ENCODE measurements at places on chromosomes 7 and 10.

- no peak for DNase-seq
Measured at GRCh38 chr7:13016036-13016581, 328.7 kb downstream of the ARL4A start.

DNA sequence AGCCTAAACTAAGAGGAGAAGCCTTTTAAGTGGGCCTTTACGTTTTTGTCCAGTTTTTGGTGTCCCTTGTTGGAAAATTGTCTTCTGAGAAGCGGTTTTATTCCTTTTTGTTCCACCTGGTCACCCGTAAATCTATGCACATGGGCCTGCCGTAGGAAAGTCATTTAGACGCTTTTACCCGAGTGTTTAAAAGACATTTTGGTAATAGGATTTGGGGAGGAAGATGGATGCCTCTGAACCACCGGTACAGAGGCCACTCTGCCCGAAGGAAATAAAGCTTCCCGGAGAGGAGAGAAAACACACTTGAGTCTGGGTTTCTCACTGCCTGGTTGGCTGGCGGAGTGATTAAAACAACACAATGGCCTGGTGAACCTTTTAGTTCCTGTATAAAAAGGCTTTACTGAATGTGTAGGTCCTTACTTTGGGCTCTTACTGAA is 760 bp downstream of the THNSL1 start:
- DNase-seq, result peak; percentile 53

GRCh38 chr10:96690755-96691730 is 29.3 kb downstream of the PIK3AP1 start:
- no peak for DNase-seq

DNA sequence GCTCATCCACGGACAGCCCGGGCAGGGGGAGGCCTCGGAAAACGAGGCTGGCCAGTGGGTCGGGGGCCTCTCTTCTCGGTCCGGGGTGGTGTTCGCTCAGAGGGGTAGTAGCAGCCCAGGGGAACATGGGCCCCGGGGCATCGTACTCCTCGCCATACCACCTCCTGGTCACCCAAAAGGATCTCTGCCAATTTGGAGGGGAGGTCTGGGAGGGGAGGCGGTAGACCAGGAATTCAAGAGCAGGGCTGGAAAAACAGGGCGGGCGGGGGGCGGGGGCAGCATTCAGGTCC is 67.4 kb downstream of the SLC29A4 start:
- DNase-seq, result no peak

- DNase-seq, result no peak
Measured at GRCh38 chr7:108178398-108178797, 48.2 kb upstream of the LAMB4 start.

- DNase-seq, result no peak
Measured at GRCh38 chr7:105838627-105839231, 37.7 kb downstream of the ATXN7L1 start.

DNA sequence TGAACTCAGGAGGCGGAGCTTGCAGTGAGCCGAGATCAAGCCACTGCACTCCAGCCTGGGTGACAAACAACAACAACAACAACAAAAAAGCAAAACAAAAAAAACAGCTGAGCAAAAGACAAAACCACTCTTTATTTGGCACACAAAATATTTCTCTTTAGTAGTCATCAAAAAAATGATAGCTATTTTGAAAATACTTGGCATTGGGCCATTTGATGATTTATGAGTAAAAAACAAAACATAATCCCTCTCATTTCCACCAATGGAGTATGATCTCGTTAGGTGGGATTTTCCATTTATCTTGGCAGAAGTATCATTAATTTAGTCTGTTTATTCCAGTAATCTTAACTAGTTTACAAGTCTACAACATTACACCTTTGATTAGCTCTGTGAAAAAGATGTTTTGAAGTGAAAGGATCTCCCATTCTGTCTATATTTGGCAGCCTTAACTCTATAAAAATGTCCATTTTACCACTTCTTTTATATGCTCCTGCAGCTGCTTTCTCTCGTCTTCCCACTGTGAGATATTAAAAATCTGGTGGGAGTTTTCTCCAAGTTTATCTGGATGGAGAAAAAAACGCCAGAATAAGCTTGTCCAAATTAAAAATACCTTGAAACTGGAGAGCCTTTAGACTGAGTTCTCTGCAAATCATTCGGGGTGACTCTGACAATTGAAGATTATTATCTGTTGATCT is 58.8 kb upstream of the AGMO start:
- no peak for DNase-seq

- peak; percentile 0 for DNase-seq
Measured at GRCh38 chr7:81075150-81075549, 156.3 kb upstream of the SEMA3C start.

GRCh38 chr7:78176171-78176570 is 377.6 kb downstream of the PHTF2 start:
- peak; percentile 35 for DNase-seq

Measured in NCI-H446 (cell line).